ENCODE measurements at places on chromosomes 6 and 20.

GRCh38 chr6:36269834-36270705 is at the start of gene PNPLA1:
PNPLA1 (plus strand) TSS chr6:36270060; CDS start chr6:36270460, 400 bp downstream.
- DNase-seq, result no peak

DNA sequence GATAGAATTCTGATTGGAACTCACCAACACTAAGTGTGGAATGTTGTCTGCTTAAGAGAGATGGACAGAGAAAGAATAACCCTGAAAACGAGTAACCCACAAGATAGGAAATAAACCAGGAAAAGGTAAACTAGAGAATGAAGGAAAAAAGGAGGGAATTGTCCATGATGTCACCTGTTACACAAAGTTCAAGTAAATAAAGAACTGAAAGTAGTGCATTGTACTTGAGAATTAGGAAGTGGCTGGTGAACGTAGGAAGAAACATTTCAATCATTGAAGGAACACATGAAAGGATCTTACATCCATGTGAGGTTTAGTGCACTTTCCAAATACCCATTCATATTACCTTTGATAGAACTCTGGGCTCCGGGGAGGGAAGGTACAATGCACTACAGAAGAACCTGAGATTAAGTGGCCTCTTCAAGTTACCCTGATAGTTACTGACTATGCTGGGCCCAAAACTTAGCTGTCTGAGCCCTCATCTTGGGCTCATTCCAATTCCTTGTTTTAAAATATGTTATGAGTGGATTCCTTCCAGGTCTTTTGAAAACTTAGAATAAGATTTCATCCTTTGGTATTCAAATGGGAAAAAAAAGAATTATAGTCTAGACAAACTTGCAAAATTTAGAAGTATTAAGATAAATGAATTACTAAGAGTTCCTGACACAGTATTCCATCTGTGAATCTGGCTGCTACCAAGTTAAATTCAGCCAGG is 1.1 kb upstream of the STX7 start:
- peak; percentile 41 for DNase-seq

DNA sequence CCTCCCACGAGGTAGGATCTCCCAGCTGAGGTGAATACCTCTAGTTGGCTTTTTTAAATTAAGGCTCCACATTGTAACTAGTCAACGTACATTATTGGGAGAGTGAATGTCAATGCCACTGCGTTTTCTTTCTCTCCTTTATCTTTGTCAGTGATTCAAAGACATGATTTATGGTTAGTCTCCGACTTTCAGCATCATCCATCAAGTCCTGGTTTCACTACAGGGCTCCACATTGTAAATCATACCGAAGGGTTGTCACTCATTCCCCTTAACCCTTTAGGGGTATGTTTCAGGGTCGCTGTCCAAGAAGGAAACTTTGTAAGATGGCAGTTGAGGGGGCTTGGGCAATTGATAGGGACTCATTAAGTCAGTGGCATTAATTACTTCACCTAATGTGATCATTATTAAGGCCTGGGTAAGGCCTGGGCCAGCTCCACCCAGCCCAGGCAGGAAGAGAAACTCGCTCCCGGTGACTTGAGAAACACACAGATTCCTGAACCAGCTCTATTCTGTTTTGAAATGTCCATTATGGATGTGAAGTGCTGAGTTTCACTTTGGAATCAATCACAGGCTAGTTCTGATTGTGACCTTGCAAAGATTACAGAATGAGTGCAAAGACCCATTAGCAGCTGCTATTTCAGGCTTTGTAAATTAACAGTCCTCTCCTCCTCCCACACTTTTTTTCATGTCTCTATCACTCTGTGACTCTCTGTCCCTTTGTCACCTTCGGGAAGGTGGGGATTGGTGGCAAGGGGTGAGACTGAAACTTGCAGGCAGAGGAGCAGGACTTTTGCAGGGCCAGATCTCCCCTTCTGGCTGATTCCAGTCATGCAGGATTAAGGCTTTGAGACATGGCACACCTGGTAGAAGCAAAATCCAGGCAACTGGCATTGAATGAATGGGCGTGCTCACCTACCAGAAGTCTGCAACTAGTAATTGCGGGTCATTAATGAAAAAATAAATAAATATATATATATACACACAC is 222.4 kb downstream of the TSHZ2 start:
- no peak for DNase-seq

GRCh38 chr6:73696966-73697655 is 1.1 kb downstream of the CD109 start:
- DNase-seq, result no peak

GRCh38 chr20:19231359-19232035 is 19.1 kb downstream of the SLC24A3 start:
- DNase-seq, result no peak

- DNase-seq, result peak; percentile 44
Measured at GRCh38 chr6:150600301-150601017, 774 bp downstream of the PLEKHG1 start.

DNA sequence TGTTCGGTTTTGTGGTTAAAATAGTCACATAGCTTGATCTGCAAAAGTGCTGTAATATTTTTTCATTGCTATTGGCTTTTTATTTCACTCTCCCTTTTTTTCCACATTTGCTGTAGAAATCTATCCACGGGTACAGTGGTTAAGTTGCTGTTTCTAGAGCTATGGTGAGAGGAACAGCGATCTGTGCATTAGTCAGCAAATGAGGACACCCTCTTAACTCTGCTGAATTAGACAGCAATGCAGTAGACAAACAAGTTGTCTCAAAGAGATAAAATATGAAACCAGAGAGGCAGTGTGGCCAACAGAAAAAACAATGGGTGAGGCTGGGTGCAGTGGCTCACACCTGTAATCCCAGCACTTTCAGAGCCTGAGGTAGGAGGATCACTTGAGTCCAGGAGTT is 17.6 kb upstream of the SYNJ2 start:
- no peak for DNase-seq

GRCh38 chr6:40822619-40823018 is 216.4 kb downstream of the UNC5CL start:
- no peak for DNase-seq

- DNase-seq, result peak; percentile 3
Measured at GRCh38 chr6:115740907-115741306, 319.8 kb downstream of the FRK start.

- no peak for DNase-seq
Measured at GRCh38 chr20:45921337-45922189, 9.6 kb upstream of the PLTP start.

GRCh38 chr6:47034421-47034820 is 7.7 kb downstream of the ADGRF1 start:
- DNase-seq, result peak; percentile 89

GRCh38 chr6:19928461-19928860 is 91.3 kb downstream of the ID4 start:
- DNase-seq, result no peak

DNA sequence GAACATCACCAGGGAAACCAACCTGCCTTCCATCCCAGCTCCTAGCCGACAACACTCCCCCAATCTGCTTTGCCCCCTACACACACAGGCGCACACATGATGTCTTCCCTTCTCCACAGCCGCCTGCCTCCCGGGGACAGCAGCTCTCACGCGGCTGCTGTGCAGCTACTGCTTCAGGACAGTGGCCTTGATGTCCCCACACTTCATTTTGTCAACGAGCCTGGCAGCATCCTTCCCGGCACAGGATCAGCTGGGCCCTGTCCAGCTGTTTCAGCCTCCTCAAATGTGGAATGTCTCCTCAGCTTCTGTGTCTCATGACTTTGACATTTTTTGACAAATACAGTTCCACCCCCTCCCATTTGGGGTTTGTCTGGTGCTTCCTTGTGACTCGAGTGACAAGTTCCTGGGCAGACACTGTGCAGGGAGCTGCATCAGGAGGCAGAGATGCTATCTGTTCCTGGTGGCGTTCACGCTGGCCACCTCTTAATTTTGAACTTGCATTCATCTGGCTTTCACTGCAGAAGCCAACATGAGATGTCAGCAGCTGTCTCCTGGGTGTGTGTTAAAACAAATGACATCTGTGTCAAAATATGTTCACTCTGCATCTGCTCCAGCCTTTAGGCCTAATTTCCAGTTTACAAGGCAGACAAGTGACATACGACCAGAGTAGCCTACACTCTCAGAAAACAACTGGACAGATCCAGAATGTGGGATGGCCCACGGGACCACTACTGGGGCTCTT is 57.2 kb downstream of the GINS1 start:
- DNase-seq, result no peak

GRCh38 chr6:168126566-168127383 is 47.8 kb upstream of the FRMD1 start:
- no peak for DNase-seq

DNA sequence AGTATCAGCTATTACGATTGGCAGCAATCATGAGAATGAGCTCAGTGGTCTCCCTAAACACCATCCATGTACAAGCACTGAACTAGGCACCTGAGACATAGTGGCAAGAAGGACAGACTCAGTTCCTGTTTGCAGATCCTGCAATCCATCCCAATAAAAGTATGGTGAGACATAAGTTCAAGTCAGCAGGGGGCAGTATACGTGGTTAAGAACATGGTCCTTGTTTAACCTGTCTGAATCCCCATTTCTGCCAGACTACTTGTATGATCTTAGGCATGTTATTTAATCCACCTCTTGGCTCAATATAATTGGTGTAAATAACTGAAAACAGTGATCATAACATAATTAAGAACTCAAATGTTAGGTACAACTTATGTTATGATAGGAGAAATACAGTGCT is 33.2 kb upstream of the PNISR start:
- peak; percentile 22 for DNase-seq

DNA sequence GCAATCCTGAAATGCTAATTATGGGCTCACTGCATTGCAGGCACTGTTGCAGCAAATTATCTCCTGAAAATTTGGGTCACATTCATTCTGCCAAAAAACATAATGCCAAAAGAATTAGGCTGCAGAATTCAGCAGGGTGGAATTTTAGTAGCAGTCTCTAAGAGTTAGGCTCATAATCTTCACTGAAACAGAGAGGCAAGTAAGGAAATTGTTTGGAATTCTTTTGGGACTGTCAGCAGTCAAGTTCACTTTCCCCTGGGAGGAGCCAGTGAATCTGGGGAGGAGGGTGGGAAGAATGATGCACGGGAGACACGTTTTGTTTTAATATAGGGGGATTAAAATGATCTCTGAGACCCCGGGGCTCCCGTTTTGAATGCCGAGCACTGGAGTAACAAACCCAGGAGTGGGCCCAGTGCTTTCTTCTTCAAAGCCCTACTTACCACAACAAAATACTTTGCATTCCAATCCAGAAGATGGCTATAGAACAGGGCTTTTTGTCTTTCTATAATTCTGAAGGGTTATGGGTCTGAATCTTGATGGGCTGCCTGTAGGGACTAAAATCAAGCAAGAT is 44.7 kb downstream of the SOBP start:
- DNase-seq, result peak; percentile 42

DNA sequence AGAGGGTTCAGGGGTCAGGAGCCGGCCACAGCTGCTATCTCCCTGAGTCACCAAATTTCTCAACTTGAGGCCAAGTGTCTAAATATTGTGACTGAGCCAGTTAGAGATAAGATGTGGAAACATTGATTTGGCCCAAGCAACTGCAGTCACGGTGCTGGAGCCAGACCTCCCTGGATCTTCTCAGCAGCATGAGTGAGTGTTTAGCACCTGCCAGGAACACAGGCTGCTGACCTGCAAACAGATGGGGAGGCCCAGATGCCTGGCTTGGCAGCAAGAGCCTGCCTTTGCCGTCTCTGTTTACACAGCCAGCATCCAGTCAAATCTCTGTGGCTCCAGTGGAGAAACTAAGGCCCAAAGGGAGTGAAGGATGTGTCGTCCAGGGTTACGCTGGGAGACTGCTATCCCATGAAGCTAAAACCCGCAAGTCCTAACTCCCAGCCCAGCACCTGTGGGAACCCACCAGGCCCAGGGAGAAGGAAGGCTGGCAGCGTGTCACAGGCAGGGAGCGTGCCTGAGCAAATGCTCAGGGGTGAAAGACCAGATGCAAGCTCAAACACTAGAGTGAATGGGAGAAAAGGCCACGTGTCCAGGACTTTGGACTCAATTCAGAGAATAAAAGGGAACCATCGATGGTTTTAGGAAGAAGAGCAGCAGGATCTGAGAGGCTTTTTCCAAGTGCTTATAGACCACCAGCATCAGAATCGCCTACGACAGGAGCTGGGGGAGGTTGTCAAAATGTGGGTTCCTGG is 15.9 kb upstream of the PTGIS start:
- DNase-seq, result peak; percentile 74

DNA sequence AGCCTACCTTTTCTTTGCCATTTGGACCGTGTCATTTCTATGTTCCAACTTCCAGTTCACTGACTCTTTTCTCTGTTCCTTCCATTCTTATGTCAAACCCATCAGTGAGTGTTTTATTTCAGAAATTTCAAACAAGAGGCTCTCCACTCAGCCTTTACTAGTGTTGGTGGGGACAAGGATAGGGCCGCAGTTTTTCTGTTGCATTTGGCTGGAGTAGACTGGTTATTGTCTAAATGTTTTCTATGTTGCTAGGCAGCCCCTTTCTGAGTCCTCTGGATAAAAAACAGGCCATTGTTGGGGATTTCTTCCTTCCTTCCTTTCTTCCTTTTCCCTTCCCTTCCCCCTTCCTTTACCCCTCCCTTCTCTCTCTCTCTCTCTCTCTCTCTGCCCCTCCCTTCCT is 288.6 kb downstream of the PRKN start:
- no peak for DNase-seq

DNA sequence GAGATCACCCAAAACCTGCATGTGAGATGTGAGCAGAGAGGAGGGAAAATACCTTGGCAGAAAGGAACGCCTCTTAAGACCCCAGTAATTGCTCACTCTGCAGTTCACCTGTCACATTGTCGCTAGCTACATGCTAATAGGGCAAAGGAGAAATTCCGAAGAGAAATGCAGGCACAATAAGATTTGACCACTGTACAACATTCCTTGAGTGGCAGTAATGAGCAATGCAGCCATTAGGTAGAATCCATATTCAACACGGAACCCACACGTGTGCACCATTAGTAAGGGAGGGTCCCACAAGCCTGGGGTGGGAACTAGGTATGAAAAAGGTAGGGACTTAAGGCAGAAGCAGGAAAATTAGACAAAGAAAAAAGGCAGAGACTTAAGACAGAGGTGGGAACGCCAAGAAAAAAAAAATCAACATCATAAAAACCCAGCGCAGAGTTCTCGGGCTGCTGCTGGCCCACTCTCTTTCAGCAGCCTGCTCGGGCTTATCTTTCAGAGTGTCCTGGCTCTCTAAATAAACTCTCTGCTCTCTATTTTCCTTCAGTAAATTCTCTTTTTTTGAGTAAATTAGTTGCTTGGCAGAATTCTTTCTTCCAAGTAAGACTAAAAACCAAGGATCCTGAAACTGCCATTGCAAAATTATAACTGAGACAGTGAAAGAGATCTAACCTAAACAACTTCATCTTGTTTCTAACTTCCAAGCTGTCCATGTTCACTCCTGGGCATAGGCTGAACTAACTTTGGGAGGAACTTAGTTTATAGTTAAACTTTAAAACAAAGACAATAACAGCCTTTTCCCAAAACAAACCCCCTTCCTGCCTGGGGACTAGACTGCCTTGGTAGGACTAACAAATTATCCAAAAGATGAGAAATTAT is 116.5 kb downstream of the CD24 start:
- no peak for DNase-seq

- DNase-seq, result no peak
Measured at GRCh38 chr6:127030836-127031235, 87.6 kb upstream of the RSPO3 start.

- no peak for DNase-seq
Measured at GRCh38 chr6:53327017-53327395, 21.7 kb downstream of the ELOVL5 start.
